ENCODE measurements at places on chromosomes 16 and 17.

- DNase-seq: no peak
Observed at GRCh38 chr17:62637809-62638208, 10.3 kb downstream of the MRC2 start.

DNA sequence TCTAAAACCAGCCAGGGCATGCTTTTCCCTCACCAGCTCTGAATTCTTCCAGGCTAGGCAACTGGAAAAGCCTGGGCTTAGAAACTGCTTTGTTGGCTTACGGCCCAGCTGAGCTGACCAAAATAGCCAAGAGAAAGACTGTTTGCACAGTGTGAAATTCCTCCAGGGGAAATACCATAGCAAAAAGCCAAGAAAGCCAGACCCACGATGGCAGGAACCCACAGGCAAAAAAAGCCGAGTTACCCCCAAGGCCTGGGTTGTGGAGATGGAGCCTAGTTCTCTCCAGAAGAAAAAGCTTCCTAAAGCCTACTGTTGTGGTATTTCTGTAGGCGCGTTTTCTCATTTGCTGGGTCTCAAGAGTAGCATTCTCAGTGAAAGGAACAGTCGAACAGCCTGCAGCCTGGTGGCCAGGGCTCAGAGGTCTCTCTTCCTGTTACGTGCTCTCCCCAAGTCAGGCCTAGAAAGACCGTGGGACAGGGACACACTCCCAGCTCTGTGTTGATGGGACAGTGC, 9.2 kb downstream of the SP2 start:
- DNase-seq: no peak

GRCh38 chr16:22240023-22240710, 34.1 kb downstream of the EEF2K start:
- DNase-seq: no peak

DNA sequence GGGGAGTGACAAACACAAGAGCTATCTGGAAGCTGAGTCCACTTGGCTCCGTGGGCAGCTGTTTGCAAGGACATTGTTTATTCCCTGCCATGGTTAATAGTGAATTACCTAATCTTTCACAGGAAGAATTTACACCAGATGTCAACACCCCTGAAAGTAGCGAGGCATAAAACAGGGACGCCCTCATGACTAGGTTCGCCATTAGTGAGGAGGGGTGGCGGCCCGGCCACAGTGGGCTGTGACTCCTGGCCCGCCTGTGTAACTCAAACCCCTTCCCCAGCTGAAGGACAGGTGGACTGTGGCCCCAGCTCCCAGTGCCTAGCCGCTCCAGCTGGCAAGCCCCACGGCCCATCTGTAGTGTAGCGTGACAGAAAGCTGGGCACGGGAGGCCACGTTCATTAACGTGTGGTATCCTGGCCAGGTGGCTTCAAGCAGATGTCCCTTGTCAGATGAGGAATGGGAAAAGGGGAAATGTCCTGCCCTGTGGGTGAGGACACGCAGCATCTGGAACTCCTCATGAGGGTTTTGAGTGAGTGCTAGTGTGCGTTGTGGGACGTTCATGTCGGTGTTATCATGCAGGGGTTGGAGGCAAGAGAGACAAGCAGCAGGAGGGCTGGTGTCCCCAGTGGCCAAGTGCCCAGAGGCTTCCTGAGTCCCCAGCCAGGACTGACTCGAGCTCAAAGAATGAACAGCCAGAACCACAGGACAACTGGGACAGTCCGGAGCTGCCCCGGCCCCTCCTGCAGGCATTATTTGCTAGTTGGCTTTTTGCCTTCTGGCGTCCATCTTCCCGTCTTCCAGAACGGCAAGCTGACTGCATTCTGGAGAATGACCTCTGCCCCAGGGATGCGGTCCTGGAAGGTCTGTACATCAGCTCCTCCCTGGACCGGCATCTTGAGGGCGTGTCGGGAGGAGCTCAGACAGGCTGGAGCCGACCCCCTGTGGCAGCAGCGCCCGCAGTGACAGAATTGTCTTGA, 19.2 kb downstream of the KDM8 start:
- DNase-seq: no peak

DNA sequence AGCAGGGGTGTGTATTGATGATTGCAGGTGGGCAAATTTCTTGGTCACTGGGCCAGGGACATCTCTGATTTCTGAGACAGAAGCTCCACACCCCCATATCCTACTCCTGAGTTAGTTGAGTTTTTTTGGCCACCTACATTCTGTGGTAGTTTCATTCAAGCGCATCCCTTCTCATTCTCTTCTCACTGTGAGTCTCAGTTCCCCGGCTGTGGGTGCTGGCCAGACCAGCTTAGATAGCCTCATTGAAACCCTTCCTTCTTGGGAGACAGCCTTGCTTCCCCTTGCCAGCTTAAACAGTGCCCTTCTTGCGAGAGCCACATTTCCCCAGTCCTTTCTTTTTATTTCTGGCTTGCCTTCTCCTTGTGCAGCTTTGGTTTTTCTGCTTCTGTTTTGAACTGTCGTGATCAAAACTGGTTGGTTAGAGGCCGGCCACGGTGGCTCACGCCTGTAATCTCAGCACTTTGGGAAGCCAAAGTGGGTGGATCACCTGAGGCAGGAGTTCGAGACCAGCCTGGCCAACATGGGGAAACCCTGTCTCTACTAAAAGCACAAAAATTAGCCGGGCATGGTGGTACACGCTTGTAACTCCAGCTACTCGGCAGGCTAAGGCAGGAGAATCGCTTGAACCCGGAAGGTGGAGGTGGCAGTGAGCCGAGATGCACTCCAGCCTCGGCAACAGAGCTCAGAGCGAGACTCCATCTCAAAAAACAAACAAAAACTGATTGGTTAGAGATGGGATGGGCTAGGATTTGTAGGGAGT, 2.8 kb downstream of the GPT2 start:
- no peak for DNase-seq

- DNase-seq: no peak
Observed at GRCh38 chr16:80323808-80324195, 217.0 kb upstream of the DYNLRB2 start.

DNA sequence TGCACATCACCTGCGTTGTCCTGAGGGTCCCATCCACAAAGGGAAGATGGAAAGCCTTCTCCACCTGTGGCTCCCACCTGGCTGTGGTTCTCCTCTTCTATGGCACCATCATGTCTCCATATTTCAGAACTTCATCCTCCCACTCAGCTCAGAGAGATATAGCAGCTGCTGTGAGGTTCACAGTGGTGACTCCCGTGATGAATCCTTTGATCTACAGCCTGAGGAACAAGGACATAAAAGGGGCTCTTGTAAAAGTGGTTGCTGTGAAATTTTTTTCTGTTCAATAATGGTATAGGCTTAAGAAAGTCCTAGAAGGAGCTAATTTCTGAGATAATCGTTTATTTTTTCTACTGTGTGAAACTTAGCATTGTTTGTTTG, 18.7 kb downstream of the ZNF200 start:
- DNase-seq: no peak

GRCh38 chr17:78107457-78107856, 21.1 kb downstream of the TMC6 start:
- DNase-seq: no peak

GRCh38 chr17:42276359-42276608, at the start of gene STAT5B:
TSS of gene STAT5B (minus strand) at chr17:42276391. CDS start at chr17:42232127, 44,264 bp downstream.
- DNase-seq: no peak
